Cortex of kidney (tissue), 1 donor: ENCODE measurements at places on chromosomes 3 and 15.

DNA sequence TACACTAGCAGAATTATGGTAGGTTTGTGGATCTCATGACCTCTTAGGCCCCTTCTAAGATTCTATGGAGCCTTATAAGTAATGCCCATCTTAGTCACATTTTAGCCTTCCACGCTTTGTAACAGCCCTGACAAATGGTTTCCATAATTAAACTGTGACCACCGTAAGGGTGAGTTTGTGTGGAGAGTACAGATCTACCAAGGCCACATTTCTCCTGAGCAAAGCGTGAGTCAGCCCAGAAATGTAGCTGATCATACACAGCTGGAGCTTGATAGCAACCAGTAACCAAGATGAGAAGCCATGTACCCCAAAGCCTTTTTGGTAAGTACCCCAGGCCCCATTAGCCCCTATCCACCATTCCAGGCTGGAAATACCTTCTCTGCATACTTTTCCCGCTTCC lies 31.7 kb downstream of the CHAC1 start:
- DNase-seq = no peak

GRCh38 chr3:180048103-180048502 lies 11.4 kb upstream of the PEX5L start:
- no peak for DNase-seq

GRCh38 chr3:48747015-48747615 lies 30.1 kb upstream of the IP6K2 start:
- DNase-seq = no peak

GRCh38 chr3:30604558-30604957 lies 1.8 kb upstream of the TGFBR2 start:
- DNase-seq = no peak

- no peak for DNase-seq
Measured at GRCh38 chr3:76138921-76139320, 353.6 kb upstream of the ZNF717 start.

- no peak for DNase-seq
Measured at GRCh38 chr3:11759996-11760395, 86.7 kb downstream of the TAMM41 start.

- DNase-seq = no peak
Measured at GRCh38 chr3:71636482-71636881, 53.0 kb upstream of the FOXP1 start.

GRCh38 chr3:11789412-11789811 lies 57.3 kb downstream of the TAMM41 start:
- DNase-seq = no peak

- no peak for DNase-seq
Measured at GRCh38 chr3:140022066-140022770, 87.2 kb downstream of the CLSTN2 start.

GRCh38 chr15:23846218-23846617 lies 159.1 kb upstream of the NDN start:
- no peak for DNase-seq

GRCh38 chr3:172239218-172239790 lies 199.9 kb downstream of the FNDC3B start:
- no peak for DNase-seq

- no peak for DNase-seq
Measured at GRCh38 chr3:127478922-127479321, 111.6 kb downstream of the TPRA1 start.

DNA sequence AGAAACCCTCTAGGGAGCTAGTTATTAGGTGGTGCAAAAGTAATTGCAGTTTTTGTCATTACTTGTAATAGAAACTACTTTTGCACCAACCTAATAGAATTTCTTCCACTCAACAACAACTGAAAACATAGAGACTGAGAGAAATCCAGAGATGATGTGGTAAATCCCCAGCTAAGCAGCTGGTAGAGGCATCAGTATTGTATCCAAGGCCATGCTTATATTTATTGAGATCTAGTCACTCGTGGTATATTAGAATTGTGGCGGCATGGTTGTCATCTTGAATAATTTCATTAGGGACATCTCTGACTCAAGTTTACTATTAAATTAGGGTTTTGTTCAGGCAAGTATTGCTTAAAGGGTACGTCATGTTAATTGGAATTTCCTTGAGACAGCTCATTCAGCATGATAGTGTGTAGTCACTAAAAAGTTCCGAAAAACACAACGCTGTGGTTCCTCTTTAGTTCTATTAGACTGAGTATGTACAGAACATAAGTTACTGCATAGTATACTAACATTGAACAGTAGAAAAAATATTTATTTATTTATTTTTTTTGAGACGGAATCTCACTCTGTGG lies 35.3 kb downstream of the PAK2 start:
- DNase-seq = no peak

DNA sequence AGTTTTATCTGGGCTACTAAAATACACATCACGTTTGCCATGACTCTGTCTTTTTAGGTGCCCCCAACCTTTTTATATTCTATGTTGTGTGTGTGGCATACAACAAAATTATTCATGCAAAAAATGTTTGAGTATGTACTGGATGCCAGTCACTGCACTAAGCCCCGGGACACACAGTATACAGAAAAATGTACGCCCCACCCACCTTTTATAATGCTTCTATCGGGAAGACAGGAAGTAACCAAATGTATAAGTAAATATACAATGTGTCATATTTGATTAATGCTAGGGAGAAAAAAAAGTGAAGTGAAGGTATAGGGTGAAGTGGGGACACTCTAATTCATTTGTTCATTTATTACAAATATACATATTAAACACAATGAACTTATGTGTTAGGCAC lies 503.4 kb upstream of the MDFIC2 start:
- DNase-seq = no peak

GRCh38 chr15:63573533-63573932 lies 23.7 kb upstream of the FBXL22 start:
- DNase-seq = no peak
